ENCODE measurements at places on chromosomes 5 and 9.

GRCh38 chr5:160071516-160071915, 47.7 kb downstream of the PWWP2A start:
- DNase-seq: no peak

- no peak for DNase-seq
Measured at GRCh38 chr5:54993318-54993717, 7.9 kb upstream of the ESM1 start.

DNA sequence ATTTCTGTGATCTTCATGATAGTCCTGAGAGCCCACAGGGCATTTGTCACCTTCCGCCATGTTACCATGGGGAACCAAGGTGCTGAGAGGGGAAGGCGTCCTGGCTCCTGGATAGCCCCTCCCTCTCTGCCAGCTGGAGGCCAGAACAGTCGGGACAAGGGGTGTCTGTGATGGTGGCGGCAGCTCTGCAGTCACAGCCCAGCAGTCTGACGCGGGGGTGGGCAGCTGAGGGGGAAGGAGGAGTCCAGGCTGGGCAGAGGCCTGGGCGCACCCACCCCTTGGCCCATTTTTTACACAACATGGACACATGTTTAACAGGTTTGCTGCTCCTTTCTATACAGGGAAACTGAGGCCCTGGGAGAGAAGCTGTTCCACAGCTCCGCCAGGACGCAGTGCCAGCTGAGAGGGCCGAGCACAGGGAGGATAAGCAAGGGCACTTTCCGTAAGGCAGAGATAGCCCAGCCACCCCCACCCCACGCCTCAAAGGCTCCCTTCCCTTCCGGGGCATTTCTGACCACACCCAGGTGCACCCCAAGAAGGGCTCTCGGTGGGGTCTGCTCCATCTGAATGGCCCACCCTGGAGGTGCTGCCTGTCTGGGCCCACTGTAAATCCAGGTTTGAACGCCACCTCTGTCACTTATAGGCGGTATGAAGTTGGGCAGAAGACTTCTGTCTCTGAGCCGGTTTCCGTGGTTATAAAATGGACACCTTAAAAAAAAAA, 17.1 kb downstream of the LRRC8A start:
- no peak for DNase-seq

DNA sequence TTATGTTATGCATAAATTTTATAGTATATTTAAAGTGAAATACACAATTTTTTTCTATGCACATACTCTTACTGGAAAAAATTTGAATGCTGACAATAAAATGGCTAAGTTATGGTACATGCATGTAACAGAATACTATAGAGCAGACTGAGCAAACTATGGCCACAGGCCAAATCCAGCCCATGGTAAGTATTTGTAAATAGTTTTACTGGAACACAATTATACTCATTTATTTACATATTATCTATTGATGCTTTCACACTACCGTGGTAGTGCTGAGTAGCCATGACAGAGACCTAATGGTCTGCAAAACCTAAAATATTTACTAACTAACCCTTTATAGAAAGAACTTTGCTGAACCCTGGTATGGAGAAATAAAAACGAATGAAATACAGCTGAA, 45.7 kb downstream of the TEX10 start:
- no peak for DNase-seq

- DNase-seq: no peak
Measured at GRCh38 chr5:180214870-180215770, 6.1 kb upstream of the RASGEF1C start.

DNA sequence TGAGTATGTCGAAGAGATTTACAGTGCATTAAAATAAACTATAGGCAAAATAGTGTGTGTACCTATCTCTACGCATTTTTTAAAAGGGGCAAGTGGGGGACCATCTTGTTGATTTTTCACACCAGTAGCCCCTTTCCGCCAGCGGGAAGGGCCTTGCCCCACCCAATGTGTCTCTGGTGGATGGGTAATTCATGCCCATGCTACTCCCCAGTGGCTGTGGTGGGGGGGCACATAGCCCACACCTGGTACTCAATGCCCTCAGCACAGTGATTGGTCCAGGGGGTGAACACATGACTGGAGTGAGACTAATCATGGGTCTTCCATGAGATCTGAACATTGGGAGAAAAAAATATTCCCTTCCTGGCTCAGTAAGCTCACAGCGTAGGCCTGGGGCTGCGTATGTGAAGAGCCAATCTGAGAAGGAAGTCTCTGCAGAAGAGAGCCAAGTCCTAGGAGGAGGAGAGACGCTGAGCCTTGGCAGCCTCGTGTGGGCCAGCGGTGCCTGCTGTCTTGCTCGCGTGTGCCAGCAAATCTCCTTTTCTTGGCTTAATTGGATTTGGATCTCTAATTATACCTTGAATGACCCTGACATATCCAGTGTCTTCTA, 103.4 kb downstream of the ADAMTS2 start:
- DNase-seq: no peak

DNA sequence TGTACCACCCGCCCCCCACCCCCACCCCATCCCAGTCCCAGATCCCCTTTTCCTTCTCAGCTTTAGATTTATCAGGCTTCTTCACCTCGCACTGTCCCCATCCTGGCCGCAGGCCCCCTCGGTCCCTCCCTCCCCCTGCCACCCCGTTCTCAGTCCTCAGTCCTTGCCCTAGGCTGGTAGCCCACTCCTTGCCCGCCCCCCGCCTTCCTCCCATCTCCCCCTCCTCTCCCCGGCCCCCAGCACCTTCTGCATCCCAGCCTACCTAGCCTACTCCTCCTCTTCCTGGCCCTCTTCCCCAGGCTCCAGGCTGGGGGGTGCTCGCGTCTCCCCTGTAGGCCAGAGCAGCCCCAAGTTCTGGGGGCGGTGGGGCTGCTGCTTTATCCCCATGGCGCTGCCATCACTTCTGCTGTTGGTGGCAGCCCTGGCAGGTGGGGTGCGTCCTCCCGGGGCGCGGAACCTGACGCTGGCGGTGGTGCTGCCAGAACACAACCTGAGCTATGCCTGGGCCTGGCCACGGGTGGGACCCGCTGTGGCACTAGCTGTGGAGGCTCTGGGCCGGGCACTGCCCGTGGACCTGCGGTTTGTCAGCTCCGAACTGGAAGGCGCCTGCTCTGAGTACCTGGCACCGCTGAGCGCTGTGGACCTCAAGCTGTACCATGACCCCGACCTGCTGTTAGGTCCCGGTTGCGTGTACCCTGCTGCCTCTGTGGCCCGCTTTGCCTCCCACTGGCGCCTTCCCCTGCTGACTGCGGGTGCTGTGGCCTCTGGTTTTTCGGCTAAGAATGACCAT, 828 bp downstream of the NPR2 start:
- no peak for DNase-seq

GRCh38 chr5:32057187-32058096, 116.7 kb downstream of the GOLPH3 start:
- DNase-seq: no peak

DNA sequence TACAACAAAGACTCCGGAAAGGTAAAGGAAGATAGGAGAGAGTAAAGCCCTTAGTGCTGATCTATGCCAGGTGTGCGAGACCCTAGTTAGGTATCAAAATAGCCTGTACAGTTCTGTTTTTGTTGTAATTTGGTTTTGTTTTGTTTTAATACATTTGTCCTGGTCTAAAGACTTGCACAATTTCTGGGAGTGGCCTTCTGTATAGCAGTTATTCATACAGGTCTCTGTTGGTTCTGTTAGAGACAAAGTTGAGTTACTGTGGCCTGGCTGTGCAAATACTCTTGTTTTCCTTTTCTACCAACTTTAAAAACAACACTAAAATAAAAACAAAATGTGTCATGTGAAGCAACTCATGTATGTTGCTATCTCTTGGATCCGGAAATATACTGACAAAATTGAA, 163.6 kb downstream of the COMMD10 start:
- DNase-seq: no peak
